ENCODE measurements at places on chromosomes 5 and 9.

- DNase-seq = no peak
Observed at GRCh38 chr5:67414712-67415111, 218.1 kb upstream of the CD180 start.

DNA sequence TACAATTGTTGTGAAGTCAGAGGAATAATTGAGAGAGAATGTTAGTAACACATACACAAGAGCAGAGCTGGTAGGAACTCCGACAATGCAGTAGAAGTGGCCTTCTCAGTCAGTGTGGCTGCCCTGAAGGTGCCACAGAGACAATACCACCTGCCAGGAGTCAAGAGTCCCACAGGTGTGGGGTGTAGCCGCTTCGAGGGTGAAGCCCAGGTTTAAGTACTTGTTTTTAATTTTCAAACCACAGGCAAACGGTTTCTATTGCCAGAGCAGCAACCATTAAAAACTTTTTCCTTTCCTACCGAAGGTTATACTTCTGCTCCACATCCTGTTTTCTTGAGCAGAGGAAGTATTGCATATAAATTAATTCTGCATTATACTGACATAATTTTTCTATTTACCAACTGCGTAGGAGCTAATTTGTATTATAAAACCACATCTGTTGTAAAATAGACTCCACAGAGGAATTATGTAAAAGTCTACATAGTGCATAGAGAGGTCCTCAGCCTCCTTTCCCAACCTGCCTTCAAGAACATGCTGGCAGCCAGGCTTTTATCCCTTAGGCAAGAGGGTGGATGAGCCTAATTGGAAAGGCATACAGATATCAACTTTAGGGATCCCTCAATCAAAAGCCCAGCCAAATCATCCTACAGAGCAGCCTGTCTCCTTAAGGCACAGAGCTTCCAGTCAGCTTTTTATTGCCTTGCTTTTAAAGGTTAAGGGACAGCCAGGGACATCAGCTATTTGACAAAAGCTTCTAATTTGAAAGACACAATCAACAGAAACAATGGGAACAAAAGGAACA lies 12.9 kb upstream of the ACTBL2 start:
- DNase-seq = no peak

GRCh38 chr9:137178939-137179630 lies 7.2 kb upstream of the TMEM210 start:
- no peak for DNase-seq

DNA sequence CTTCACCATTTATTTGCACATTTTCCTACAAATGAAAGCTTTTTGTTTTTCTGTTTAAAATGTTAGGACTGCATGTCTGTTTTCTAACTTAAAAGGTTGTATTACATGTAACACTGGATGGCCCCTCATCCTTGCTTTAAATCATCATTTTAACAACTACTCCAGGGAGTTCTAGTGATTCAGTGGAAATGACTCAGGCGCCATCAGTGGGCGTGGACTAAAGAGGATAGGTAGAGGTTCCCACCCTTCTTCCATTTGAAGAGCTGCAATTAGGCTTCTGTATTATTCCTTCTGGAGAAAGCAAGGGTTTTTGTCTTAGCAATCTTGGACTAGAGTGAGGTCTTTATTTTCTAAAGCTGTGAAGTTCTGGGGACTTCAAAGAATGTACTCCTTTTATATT lies 213.7 kb downstream of the TMEM38B start:
- DNase-seq = no peak
